Fibroblast of skin of back (primary cell): ENCODE measurements at places on chromosomes 5 and 9.
A peak's percentile ranks its signal among the peaks of the same experiment; 100 is the strongest.

GRCh38 chr9:132506977-132507669 lies 75.3 kb upstream of the BARHL1 start:
- DNase-seq, result no peak

GRCh38 chr5:31987985-31988710 lies 186.0 kb downstream of the GOLPH3 start:
- DNase-seq, result peak; percentile 100

DNA sequence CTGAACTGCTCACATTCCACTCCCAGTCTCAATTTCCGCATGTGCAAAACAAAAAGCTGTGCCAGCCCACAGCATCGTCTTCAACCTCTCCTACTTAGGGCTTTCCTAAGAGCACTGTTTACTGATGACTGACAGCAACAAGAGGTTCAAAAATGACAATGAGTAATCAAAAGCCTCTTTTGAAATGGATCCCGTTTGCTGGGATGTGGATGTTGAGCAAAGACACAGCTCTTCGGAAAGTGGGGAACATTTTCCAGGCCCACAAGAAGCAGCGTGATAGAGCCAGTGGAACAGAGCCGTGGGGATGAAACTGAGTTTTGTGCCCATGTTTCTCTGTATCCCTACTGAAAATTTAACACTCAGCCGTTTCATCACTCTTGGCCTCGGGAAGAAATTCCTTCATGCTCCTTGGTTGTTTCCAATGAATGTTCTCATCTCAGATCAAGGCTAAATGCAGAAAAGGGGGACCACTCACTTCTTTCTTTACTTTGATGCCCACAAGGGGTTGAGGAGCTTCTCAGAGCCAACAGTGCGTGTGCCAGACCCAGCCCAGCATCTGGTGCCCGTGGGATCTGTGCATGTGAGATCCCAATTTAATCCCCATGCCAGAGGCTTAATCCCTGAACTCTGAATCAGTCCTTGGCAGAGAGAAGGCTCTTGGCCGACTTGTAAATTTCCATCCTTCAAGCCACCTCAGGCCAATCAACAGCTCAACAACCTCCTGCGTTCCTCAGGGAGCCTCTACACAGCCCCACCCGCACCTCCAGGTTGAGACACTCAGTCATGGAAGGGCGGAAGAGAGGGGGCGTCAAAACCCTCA lies 230.2 kb upstream of the DAPK1 start:
- peak; percentile 39 for DNase-seq

DNA sequence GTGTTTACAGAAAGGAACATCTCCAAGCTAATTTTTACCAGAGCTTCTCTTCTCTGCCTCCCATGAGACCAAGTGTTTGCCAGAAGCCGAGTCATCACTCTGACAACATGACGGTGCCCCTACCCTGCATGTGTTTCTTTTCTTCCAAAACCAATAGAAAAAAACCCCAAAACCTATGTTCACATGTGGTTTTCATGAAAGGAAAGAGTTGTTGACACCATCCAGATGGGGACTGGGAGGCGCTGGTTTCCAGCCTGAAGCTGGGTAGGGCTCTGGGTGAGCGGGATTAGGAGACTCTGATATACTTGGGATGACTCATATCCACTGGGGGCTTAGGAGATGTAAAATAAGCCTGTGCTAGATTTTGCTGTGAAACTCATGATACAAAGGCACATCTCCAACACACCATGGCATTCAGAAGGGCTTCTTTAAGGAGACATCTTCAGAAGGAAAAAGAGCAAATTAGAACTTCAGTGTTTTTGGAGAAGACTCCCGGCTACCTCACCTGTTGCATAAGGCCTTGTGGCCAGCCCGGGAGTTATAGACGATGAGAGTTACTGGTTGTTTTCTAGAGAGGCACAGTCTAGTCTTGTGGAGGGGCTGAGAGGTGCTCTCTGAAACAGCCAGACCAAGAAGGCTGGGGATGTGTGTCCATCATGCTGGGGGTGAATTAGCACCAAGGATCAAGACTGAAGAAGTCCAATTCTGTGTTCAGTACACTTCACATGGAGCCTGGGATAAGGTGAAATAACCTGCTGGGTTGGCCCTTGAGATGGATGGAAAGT lies 108.9 kb upstream of the LHFPL2 start:
- peak; percentile 90 for DNase-seq

GRCh38 chr5:78215972-78216371 lies 78.5 kb downstream of the AP3B1 start:
- DNase-seq, result no peak

DNA sequence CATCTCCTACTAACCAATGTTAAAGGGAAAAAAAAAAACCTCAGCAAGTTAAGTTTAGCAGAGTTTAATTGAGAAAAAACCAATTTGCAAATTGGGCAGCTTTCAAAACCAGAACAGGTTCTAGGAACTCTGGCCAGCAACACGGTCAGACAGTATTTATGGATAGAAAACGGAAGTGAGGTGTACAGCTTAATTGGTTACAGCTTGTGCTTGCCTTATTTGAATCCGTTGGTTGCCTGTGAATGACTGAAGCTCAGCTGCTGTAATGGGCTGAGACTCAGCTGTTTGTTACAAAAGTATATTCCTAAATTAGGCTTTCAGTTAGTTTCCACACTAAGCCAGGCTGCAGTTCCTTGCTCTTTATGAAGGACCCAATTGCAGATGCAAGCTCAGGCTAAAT lies 217.0 kb downstream of the SREK1 start:
- no peak for DNase-seq

DNA sequence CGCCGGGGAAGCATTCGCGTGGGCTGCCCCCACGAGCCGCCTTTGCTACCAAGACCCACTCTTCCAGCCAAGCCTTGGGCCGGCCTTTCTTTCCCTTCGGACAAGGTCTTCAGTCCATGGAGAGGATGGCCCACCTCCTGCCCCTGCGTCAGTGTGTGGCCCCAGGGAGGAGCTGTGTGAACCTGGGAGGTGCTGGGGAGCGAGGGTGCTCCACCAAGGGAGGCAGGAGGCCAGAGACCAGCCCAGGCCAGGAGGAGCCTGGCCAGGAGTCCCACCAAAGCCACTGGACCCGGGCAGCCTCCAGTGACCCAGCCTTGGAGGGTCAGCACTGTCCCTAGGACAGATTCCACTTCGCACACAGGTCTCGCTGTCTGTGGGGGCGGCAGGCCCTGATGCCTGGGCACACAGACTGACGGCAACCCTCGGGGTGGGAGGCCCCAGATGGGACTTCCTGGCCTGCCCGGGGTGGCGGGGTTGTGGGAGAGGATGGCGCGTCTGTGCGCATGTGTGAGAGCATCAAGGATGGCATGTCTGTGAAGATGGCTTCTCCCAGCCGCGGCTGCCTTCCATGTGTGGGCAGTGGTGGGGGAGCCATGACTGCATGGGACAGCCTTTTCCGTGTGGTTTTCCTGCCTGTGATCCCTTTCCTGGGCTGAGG lies 113.3 kb upstream of the LPCAT1 start:
- no peak for DNase-seq

- peak; percentile 33 for DNase-seq
Observed at GRCh38 chr5:59759600-59760351, 133.8 kb downstream of the PDE4D start.

DNA sequence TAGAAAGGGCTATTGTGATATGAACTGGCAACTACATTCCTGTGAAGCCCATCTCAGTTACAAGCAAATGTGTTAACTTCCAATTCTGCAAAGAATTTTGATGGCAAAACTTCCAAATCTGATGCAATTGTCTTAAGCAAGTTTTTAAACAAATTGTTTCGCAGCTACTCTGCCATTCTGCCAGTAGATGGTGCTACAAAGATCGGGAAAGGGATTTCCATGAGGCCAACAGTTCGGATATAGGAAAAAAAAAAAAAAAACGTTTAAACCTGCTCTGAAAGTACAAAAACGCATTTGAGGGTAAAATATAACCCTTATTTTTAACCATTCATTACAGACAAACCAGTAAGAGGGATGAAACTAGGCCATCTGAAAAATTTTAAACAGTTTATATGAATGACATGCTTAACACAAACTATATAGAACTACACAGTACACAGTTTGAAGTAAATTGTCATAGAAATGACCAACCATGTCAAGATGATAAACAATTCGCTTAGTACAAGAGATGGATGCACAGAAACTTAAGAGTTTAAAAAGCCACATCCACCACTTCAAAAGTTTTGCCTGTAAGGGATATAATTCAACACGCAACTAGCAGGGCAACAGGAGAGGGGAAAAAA lies 2.2 kb downstream of the HNRNPA0 start:
- peak; percentile 81 for DNase-seq

GRCh38 chr5:88930335-88930734 lies 47.4 kb upstream of the MEF2C start:
- DNase-seq, result no peak

GRCh38 chr5:159732220-159732619 lies 184.1 kb upstream of the ADRA1B start:
- peak; percentile 36 for DNase-seq

DNA sequence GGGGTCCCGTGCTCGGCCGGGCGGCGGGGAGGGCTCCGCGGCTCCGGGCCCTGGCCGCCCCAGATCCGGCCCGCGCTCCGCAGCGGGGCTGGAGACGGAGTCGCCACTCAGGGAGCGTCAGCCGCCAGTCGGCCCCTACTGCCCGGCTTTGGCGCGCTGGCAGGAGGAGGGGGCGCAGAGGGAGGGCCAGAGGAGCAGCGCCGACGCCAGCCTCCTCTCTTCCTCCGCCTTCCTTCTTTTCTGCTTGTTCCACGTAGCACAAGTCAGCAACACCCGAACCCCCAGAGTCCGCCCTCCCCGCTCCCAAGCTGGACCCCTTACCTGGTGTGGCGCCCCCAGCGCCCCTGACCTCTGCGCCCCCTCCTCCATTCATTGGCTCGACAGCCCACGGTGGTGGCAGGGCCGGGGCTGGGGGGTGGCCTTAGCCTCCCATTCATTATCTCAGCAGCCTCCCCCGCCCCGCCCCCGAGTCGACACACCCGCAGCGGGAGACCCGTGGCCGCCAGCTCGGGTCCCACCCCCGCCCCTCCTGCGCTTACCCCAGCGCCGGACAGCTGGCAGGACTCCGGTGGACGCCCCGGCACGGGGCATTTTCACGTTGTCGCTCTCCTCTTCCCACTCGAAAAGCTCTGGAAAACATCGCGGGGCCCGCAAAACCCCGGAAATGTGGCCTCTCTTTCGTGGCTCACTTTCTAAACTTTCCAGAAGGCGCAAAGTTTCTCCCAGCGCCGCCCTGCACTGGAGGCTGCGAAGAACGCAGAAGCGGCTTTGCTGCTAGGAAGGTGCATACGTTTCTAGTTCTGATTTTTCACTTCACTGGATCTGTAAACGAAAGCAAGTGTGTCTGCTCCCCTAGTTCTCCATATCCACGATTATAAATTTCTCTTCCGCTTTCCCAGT lies at the start of gene LPAR1:
TSS of gene LPAR1 (minus strand) at position 140 of the 900 bp plus-strand sequence. CDS start 66,353 bp downstream, outside the sequence.
- DNase-seq, result peak; percentile 67

- peak; percentile 84 for DNase-seq
Observed at GRCh38 chr5:56026863-56027300, 32.1 kb upstream of the IL6ST start.

DNA sequence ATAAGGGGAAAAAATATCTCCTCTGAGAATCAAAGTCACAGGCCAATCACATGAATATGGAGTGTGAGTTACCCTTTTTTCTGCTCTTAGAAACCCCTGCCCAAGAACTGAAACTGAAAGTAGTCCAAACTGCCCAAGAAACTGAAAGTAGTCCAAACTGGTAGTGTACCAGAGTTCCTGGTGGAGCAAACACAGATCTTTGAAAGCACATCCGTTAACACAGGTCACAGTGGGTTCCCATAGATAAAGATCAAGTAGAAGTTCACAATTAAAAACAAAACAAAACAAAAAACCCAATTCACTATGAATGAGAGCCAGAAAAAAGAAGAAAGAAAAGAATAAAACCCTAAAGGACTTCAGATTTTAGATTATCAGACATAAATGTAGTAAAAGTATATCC lies 332.4 kb upstream of the EFNA5 start:
- peak; percentile 36 for DNase-seq

DNA sequence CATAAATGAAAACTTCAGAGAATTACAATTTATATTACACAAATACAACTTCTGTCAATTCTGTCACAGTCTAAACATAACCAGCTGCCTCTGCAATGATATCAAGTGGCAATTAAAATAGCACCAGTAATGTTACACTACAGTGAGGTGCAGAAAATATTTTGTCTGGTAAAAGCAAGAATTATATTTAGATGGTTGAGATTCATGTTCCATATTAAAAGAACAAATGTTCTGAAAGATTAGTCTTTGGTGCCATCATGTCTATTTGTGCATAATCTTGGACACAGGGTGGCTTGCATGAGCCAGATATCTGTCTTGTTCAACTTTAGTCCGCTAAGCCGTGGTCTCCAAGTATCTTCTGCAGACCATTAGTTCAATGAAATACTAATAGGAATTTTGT lies 29.0 kb upstream of the PRR16 start:
- DNase-seq, result no peak

DNA sequence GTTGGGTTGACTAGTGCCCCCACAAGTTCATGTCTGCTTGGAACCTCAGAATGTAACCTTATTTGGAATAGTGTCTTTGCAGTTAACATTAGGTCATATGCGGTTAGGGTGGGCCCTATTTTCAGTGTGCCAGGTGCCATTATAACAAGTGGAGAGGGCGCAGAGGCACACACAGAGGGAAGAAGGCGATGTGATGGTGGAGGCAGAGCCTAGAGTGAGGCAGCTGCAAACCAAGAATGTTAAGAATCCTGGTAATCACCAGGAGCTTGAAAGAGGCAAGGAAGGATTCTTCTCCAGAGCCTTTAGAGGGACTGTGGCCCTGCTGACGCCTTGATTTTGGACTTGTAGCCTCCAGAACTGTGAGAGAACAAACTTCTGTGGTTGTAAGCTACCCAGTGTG lies 10.9 kb downstream of the GPR107 start:
- no peak for DNase-seq

GRCh38 chr9:108077556-108077955 lies 588.0 kb upstream of the KLF4 start:
- DNase-seq, result no peak

GRCh38 chr5:72191404-72191803 lies 84.1 kb downstream of the MAP1B start:
- no peak for DNase-seq

- no peak for DNase-seq
Observed at GRCh38 chr5:168464214-168464613, 22.1 kb upstream of the RARS1 start.

DNA sequence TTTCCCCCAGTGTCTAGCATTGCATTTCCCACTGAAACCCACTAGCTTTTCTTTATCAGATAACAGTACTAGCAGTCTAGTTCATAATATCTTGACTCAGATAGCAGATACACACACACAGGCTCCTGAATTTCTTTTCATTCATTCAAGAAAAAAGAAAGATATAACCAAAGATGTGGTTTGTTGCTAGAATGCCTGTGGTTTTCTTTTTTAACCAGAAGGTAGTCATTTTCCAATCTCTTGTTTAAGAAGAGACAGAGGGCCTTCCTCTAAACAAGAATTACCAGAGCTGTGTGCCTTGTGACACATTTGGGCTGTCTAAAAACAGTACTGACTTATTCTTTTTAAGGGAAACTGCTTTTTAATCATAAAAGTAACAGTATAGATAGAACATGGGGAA lies 167.3 kb downstream of the PJA2 start:
- DNase-seq, result no peak

- DNase-seq, result peak; percentile 44
Observed at GRCh38 chr9:122075135-122076030, 17.7 kb downstream of the TTLL11 start.

GRCh38 chr9:97560851-97561250 lies 59.4 kb downstream of the TMOD1 start:
- DNase-seq, result no peak
